Colonic mucosa (tissue), 4 donors: ENCODE measurements at places on chromosomes 13 and 19. TPM values are rescaled to one million over a fixed set of nuclear protein-coding genes. Genes with fewer than 3 reads are reported as not detected.

GRCh38 chr13:98813993-98814392 is 61.5 kb upstream of the SLC15A1 start:
- H3K36me3 ChIP-seq = no peaks in the 10 kb centered on the region
- H3K4me3 ChIP-seq = no peak overlapping the region
- no peak for DNase-seq
- H3K27me3 ChIP-seq = no peaks in the 10 kb centered on the region

ZNF665 gene
- total RNA-seq = 2.2 TPM

DNA sequence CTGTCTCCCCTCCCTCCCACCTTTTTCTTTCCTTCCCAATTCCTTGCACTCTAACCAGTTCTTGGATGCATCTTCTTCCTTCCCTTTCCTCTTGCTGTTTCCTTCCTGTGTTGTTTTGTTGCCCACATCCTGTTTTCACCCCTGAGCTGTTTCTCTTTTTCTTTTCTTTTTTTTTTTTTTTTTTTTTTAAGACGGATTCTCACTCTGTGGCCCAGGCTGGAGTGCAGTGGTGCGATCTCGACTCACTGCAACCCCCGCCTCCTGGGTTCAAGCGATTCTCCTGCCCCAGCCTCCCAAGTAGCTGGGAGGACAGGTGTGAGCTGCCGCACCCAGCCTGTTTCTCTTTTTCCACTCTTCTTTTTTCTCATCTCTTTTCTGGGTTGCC is 6.9 kb downstream of the MYADM start:
- DNase-seq = no peak
- H3K36me3 ChIP-seq = peaks cover 6% of the 10 kb centered on the region
- no peak overlapping the region for H3K27ac ChIP-seq
- H3K4me3 ChIP-seq = no peak overlapping the region
- H3K4me1 ChIP-seq = peaks cover 7% of the 10 kb centered on the region

PSG3 gene
- total RNA-seq = not detected

DNA sequence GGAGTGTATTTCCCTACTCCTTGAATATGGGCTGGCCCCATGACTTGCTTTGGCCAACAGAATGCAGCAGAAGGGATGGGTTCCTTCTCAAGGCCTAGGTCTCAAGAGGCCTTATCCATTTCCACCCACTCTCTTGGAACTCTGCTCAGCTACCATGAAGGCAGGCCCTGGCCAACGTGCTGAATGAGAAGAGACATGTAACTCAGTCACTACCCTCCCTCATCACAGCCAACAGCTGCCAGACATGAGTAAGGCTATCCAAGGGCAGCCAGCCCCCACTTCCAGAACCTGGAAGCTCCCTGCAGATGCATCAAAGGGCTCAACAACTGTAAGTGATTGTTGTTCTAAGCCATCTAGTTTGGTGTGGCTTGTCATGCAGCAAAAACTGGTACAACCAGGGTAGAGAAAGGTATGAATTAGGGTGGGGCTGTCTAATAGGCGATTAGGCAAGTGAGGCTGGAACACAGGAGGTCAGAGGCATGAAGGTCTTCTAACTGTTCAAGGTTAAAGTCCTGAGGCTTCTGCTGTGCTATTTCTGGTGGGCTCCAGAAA is 1.4 kb upstream of the RASL11A start:
- H3K27me3 ChIP-seq = no peaks in the 10 kb centered on the region
- no peak overlapping the region for H3K27ac ChIP-seq
- no peak for DNase-seq
- H3K36me3 ChIP-seq = no peaks in the 10 kb centered on the region
- H3K4me1 ChIP-seq = peaks cover 7% of the 10 kb centered on the region

- H3K4me1 ChIP-seq = peaks cover 7% of the 10 kb centered on the region
- H3K36me3 ChIP-seq = no peaks in the 10 kb centered on the region
- no peak overlapping the region for H3K27ac ChIP-seq
- no peak overlapping the region for H3K4me3 ChIP-seq
- no peak for DNase-seq
These were observed 15.9 kb downstream of the KANK2 start for GRCh38 chr19:11181488-11181887.

CFD gene
- total RNA-seq = 55.3 TPM

DNA sequence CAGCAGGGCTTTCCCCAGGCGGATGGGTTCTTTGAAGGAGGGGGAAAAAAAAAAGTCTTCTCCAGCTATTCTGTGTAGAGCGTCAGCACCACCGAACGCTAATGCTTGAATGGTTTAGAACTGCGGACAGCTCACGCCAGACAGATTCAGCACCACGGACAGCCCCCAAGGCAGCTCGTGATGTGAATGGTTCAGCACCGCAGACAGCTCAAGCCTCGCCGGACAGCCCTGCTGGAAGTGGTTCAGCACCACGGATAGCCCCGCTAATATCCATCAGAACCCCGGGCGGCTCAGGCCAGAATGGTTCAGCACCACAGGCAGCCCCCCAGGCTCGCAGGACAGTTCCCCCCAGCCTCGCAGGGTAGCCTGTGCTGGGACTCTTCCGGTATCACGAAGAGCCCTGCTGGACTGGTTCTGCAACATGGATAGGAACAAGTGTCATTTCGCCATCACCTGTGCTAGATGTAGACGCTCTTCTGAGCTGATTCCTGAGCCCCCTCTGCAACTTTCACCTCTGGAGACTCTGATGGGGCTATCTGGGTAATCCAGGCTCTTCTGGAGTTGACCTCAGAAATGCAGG is 4.9 kb upstream of the SMIM17 start:
- DNase-seq = peak; percentile 58
- H3K27me3 ChIP-seq = no peaks in the 10 kb centered on the region
- H3K36me3 ChIP-seq = no peaks in the 10 kb centered on the region
- H3K4me3 ChIP-seq = no peak overlapping the region
- no peak overlapping the region for H3K27ac ChIP-seq

GRCh38 chr19:58355215-58355796 is 2.0 kb upstream of the A1BG start:
- peaks cover 5% of the 10 kb centered on the region for H3K27me3 ChIP-seq
- H3K27ac ChIP-seq = no peak overlapping the region
- DNase-seq = no peak
- H3K36me3 ChIP-seq = no peaks in the 10 kb centered on the region
- H3K4me1 ChIP-seq = no peaks in the 10 kb centered on the region
- H3K4me3 ChIP-seq = no peak overlapping the region

GRCh38 chr19:18304208-18304457 is 18.7 kb downstream of the LSM4 start:
- peak overlapping the region; percentile 11 for H3K4me3 ChIP-seq
- H3K27ac ChIP-seq = peak overlapping the region; percentile 97
- H3K27me3 ChIP-seq = no peaks in the 10 kb centered on the region
- no peak for DNase-seq
- peaks cover 4% of the 10 kb centered on the region for H3K4me1 ChIP-seq
- no peaks in the 10 kb centered on the region for H3K36me3 ChIP-seq

DNA sequence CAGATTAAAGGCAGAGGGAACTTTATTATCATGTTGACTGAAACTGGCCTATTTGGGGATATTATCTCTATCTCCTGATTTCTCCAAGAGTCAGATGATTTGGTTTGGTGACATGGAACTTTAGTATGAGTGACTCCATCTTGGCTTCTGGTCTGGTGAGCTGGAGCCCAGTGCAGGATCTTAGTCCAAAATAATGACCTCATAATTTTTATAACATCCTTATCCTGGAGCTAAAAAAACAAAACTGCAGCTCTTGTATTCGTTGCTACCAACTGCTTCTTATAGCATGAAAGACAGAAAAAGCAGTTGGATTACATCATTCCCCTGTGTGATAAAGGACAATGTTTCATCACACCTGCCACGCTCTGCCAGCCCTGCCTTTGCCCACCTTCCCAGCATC is 39.3 kb upstream of the RNF17 start:
- no peak for DNase-seq
- no peak overlapping the region for H3K27ac ChIP-seq
- no peaks in the 10 kb centered on the region for H3K27me3 ChIP-seq

GRCh38 chr13:109610517-109610916 is 175.9 kb downstream of the IRS2 start:
- H3K36me3 ChIP-seq = no peaks in the 10 kb centered on the region
- H3K4me1 ChIP-seq = no peaks in the 10 kb centered on the region
- no peak overlapping the region for H3K27ac ChIP-seq
- DNase-seq = peak; percentile 37

- H3K27me3 ChIP-seq = no peaks in the 10 kb centered on the region
- H3K27ac ChIP-seq = no peak overlapping the region
- H3K4me1 ChIP-seq = no peaks in the 10 kb centered on the region
- no peaks in the 10 kb centered on the region for H3K36me3 ChIP-seq
- no peak for DNase-seq
These were observed 888.9 kb downstream of the SLITRK1 start for GRCh38 chr13:82993417-82993816.

ERFL gene
- 0.47 TPM for total RNA-seq

NCCRP1 gene
- not detected for total RNA-seq

DNA sequence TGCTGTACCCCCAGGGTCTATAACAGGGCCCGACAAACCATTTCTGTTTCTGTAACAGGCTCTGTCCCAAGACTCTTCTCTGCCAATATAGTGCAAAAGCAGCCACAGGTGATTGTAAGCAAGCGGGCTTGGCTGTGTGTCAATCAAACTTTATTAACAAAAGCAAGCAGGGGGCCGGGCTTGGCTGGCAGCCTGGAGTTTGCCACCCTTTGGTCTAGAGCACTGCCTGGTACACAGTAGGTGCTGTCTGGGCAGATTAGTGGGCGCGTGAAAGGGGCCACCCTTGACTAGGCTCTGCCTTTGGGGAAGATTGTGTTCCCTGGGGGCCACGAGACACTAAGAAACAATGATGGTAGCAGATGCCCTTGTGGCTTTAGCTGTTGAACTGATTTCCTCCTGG is 27.4 kb downstream of the CCL25 start:
- no peak for DNase-seq
- H3K27me3 ChIP-seq = no peaks in the 10 kb centered on the region
- H3K4me3 ChIP-seq = no peak overlapping the region
- no peak overlapping the region for H3K27ac ChIP-seq

MLNR gene
- total RNA-seq = not detected

PROZ gene
- total RNA-seq = not detected

- peak overlapping the region; percentile 19 for H3K4me3 ChIP-seq
- H3K27me3 ChIP-seq = no peaks in the 10 kb centered on the region
- H3K4me1 ChIP-seq = no peaks in the 10 kb centered on the region
- no peaks in the 10 kb centered on the region for H3K36me3 ChIP-seq
- H3K27ac ChIP-seq = peak overlapping the region; percentile 52
These were observed 2.9 kb downstream of the KLK1 start for GRCh38 chr19:50820549-50821247.

MEGF8 gene
- total RNA-seq = 16.5 TPM

DNA sequence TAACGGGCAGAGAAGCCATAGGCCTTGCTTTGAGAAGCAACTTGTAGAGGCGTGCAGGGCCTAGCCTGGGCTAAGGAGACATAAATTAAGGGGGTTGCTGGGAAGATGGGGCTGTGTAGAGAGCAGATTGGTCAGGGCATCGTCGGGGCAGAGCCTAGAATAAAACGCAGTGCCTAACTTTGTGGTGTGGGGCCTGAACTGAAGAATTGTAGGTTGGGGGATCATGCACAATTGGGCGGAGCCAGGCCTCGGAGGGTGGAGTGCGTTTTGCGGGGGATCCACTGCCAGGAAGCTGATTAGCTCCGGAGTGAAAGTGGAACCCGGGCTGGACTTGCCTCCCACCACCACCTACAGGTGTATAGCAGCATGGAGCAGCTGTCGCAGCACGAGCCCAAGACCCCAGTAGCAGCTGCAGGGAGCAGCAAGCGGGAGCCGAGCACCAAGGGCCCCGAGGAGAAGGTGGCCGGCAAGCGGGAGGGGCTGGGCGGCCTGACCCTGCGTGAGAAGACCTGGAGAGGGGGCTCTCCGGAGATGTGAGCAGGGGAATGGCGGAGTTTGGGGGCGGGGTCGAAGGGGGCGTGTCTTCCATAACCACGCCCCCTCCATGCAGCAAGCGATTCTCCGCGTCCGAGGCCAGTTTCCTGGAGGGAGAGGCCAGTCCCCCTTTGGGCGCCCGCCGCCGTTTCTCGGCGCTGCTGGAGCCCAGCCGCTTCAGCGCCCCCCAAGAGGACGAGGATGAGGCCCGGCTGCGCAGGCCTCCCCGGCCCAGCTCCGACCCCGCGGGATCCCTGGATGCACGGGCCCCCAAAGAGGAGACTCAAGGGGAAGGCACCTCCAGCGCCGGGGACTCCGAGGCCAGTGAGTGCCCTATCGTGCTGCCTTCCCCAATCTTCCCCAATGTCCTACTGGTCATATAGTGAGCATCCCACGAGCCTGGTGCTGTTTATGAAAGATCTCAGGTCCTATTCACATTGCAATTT is 13.8 kb downstream of the DNASE2 start:
- H3K36me3 ChIP-seq = no peaks in the 10 kb centered on the region
- peak overlapping the region; percentile 47 for H3K4me3 ChIP-seq
- no peaks in the 10 kb centered on the region for H3K27me3 ChIP-seq
- peak; percentile 71 for DNase-seq
- H3K4me1 ChIP-seq = peaks cover 11% of the 10 kb centered on the region
- H3K27ac ChIP-seq = no peak overlapping the region

PSG2 gene
- not detected for total RNA-seq

GRCh38 chr19:13109361-13110098 is 6.9 kb upstream of the LYL1 start:
- no peaks in the 10 kb centered on the region for H3K36me3 ChIP-seq
- H3K4me1 ChIP-seq = no peaks in the 10 kb centered on the region
- no peak overlapping the region for H3K27ac ChIP-seq
- H3K4me3 ChIP-seq = no peak overlapping the region
- DNase-seq = no peak
- H3K27me3 ChIP-seq = no peaks in the 10 kb centered on the region

- H3K36me3 ChIP-seq = no peaks in the 10 kb centered on the region
- no peak overlapping the region for H3K4me3 ChIP-seq
- H3K4me1 ChIP-seq = no peaks in the 10 kb centered on the region
- DNase-seq = no peak
- no peak overlapping the region for H3K27ac ChIP-seq
These were observed 60.0 kb upstream of the WDFY2 start for GRCh38 chr13:51524312-51524711.

GRCh38 chr13:37342205-37342604 is 236.7 kb upstream of the CSNK1A1L start:
- no peak overlapping the region for H3K4me3 ChIP-seq
- H3K27ac ChIP-seq = no peak overlapping the region
- no peaks in the 10 kb centered on the region for H3K27me3 ChIP-seq
- no peak for DNase-seq
